Bone marrow (tissue), 2 donors: ENCODE measurements at places on chromosomes 12 and 14.

DNA sequence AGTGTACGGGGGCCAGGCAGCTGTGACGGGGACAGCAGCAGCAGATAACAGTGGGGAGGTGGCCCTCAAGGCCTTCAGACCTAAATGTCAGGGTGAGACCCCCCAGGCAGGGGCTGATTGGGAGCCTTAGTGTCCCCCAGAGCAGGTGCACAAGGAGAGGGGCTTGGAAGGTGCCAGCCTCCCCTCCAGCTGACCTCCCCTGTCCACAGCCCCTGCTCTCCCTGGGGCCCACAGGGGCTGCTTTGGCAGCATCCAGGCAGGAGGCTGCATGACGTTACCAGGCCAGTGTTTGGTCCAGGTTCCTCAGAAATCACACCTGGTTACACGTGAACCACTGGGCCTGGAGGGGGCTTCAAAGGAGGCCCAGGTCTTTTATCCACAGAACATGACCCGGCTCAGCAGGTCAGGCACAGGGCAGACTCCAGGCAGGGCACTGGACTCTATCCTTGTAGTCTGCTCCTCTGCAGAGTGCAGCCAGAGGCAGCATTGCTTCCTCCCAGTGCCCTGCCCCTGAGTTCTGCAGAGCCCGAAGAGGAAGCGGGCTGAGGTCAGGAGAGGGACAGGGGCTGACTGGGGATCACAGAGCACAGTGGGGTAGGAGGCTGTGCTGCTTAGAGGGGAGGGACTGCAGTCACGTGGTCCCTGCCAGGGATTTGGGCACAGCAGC is 2.6 kb upstream of the TRMT61A start:
- DNase-seq = no peak

GRCh38 chr12:58367041-58367440 is 425.7 kb downstream of the ATP23 start:
- DNase-seq = no peak

GRCh38 chr12:4552191-4552590 is 9.8 kb upstream of the DYRK4 start:
- no peak for DNase-seq

- no peak for DNase-seq
Observed at GRCh38 chr12:59620326-59620725, 24.5 kb downstream of the SLC16A7 start.
